Stimulated activated CD8-positive, alpha-beta memory T cell treated with anti-CD3 and anti-CD28 coated beads, Interleukin-2, amount 100 ng/mL, for 1 hour (primary cell): ENCODE measurements at places on chromosomes 2 and 18.

GRCh38 chr2:149037851-149038250 lies 648 bp upstream of the LYPD6B start:
- DNase-seq: no peak

GRCh38 chr2:3683748-3684454 lies 19.5 kb upstream of the DCDC2C start:
- no peak for DNase-seq

- DNase-seq: no peak
These were observed 321.0 kb downstream of the RND3 start for GRCh38 chr2:150166313-150167051.

DNA sequence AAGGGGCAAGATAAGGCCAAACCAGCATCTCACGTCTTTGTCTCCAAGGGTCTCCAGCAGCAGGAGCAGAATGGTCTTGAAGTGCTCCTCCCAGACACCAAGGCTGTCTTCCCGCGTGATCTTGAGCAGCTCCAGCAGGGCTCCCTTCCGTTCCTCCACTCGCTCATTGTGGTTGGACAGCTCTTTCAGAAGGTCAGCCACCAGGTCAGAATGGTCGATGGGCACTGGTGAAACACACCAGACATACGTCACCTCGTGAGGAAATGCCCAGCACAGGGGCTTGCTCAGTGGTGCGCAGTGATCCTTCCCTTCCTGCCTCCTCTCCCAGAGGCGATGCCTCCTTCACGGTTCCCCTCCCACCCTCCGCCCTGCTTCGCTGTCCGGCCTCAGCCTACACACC lies 80.1 kb upstream of the TFCP2L1 start:
- no peak for DNase-seq

DNA sequence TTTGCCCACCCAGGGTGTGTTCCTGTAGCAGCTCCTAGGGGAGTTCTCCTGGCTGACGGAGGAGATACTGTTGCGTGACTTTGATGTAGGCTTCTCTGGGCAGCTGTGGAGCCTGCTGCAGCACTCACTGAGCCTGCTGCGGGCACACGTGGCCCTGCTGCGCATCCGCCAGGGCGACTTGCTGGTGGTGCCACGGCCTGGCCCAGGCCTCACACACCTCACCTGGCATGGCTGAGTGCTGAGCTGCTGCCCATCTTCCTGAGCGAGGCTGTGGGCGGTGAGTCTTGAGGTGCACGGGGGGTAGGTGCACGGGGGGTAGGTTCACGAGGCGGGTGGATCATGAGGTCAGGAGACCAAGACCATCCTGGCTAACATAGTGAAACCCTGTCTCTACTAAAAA lies 191.7 kb downstream of the ANKRD36C start:
- no peak for DNase-seq

- no peak for DNase-seq
These were observed 51.7 kb downstream of the SNTG2 start for GRCh38 chr2:1002350-1002749.

- DNase-seq: no peak
These were observed 335.2 kb downstream of the NUP35 start for GRCh38 chr2:183459466-183459865.

- no peak for DNase-seq
These were observed 73.8 kb downstream of the CLHC1 start for GRCh38 chr2:55158111-55158814.

- DNase-seq: no peak
These were observed 23.9 kb downstream of the PECR start for GRCh38 chr2:216057688-216058193.

- DNase-seq: no peak
These were observed 13.4 kb downstream of the GPR35 start for GRCh38 chr2:240638512-240639160.

- no peak for DNase-seq
These were observed 1.1 kb downstream of the AGFG1 start for GRCh38 chr2:227473122-227473461.

GRCh38 chr18:26635466-26635865 lies 87.1 kb upstream of the KCTD1 start:
- no peak for DNase-seq

- DNase-seq: no peak
These were observed 6.8 kb downstream of the SLC38A11 start for GRCh38 chr2:164948540-164948939.

- DNase-seq: no peak
These were observed 2.8 kb downstream of the INSIG2 start for GRCh38 chr2:118091140-118091478.

GRCh38 chr2:201996679-201997314 lies 36.9 kb upstream of the FZD7 start:
- no peak for DNase-seq

DNA sequence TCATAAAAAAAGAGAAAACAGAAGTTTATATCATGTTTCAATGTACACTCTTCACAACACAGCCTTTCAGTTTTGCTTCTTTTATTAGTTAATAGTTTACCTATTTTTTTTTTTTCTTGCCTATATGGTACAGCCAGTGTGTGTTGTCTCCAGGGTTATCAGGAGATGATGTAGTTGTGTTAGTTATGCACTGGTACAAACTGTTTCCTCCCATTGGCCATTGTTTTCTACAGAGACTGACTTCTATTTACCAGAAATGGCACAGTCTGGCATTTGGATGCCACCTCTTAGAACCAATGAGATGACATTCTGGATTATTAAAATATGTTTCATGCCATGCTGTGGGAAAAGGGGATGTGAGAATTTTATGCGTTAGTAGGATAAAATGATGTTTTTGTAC lies 339.4 kb downstream of the PLCL1 start:
- DNase-seq: no peak

DNA sequence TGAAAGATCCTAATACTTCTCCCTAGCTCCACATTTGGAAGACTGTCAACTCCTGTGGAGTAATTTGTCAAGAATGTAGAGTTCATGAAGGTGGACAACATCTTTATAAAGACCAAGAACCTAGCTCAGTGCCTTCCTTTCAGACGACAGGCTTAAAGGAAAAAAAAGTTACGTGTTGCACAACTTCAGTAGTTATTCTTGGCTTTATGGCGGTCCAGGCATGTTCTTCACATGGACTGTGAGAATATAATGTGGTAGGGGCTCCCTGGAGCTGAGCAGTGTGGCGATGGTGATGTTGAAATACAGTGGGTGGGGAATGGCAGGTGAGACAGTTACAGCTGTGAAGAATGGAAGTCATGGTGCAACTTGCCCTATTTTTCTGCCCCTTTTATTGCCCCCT lies 3.9 kb downstream of the TAF1B start:
- DNase-seq: no peak

DNA sequence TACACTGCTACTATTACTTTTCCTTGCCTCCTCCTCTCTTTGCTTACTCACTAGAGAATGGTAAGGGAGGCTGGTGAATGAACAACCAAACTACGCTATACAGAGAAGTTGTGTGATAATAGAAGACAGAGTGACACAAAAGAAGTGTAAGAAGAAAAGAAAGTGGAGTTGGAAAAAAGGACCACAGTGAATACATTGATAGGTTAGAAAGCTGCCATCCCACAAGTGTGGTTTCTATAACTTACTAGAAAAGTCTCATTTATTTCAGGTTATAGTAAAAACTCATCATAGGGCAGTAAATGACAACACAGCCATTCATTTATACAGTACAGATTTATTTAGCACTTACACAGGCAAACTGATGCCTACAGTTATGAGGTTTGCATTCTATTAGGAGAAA lies 77.3 kb downstream of the TTC21B start:
- no peak for DNase-seq

DNA sequence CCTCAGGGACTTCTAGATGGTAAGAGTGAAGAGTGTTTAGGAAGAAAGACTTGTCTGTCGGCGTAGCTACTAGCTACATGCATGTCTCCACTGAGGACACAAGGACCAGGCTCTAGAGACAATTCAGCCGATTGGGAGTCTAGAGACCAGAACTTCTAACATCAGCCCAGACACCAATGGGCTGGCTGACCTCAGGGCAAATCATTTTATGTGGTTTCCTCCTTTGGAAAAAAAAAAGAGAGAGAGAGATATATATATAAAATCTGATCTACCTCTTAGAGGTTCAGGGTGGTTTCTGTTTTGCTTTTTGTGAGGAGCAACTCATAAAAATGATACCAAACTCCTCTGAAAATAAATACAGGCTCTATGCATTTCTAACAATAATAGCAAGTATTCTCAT lies 212.8 kb downstream of the BCL2 start:
- no peak for DNase-seq

GRCh38 chr18:3554091-3554601 lies 104.2 kb downstream of the TGIF1 start:
- DNase-seq: no peak

DNA sequence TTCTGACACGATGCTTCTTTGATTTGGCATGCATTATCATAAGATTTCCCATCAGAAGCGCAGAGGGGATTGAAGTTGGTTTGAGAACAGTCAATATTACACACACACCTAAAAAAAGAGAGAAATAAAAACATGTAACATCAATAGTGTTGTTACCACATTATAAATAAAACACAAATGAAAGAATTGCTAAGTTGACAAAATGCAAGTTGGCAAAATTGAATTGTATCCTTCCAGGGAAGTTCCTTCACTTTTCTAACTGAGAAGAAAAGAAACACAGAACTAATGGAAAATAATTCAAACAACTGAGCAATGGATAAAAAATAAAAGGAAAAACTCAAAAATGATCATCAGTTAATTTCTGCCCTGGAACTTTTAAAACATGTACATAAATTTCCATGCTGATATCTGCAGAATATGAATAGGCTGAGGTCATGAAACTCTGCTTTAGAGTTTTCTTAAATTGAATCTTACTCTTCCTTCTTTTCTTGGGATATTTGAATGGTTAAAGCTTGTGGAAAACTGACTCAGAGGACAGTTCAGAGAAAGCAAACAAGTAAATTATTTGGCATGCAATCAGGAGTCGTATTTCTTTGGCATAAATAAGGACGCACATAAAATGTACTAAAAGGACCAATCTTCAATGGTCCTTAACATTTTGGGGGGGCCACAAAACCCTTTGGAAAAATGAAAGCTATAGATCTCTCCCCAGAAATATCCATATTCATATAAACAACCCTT lies 152.4 kb upstream of the CAVIN2 start:
- DNase-seq: no peak

DNA sequence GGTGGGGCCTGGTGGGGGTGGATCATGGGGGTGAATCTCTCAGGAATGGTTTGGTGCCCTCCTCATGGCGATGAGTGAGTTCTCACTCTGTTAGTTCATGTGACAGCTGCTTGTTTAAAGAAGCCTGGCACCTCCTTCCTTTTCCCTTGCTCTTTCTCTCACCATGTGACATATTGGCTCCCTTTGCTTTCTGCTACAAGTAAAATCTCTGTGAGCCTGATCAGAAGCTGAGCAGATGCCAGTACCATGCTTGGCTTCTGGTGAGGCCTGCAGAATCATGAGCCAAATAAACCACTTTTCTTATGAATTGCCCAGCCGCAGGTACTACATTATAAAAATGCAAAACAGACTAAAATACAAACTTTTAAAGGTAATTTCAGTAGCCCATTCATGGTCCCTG lies 73.4 kb upstream of the TEX51 start:
- DNase-seq: no peak

- DNase-seq: no peak
These were observed 344.1 kb upstream of the PLGLB2 start for GRCh38 chr2:87403893-87404175.

DNA sequence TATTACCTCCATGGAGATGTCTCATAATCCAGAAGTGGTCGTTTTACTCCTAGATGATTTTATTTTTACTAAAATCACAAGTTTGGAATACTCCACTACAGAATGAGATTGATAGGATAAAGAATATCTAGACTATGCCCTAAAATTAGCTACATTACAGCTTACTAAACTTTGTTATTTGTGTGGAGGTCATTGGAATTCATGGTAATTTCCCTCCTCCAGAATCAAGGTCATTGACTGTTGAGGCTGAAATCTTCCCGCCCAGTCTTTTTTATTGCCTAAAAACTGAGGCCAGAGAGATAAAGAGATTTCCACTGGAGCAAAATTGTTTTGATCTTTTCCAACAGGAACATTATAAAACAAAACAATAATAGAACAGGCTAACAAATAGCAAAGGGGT lies 35.0 kb downstream of the ITGB6 start:
- DNase-seq: no peak
